Cortex of kidney (tissue), 1 donor: ENCODE measurements at places on chromosomes 5 and 9.

GRCh38 chr5:51990661-51991180 is 607.5 kb downstream of the ISL1 start:
- DNase-seq: no peak

- no peak for DNase-seq
These were observed 35.9 kb upstream of the PTGS1 start for GRCh38 chr9:122334916-122335315.

DNA sequence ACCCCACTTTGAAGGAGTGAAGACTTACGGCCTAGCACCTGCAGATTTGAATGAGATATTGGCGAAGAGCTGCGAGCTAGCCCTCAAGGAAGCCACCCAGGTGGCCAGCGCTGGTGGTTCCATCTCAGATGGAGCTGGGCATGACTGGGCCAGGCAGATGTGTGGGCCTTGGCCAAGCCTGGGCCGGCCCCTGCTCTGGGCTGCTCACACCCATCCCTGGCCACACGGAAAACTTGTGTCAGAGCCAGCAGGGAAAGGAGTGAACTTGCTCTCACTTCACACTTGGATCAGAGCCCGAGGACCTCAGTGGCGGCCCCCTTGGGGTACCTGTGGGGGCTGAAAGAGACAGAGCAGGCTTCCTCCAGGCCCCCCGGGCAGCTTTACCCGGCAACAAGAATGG is 44.2 kb downstream of the ROPN1L start:
- no peak for DNase-seq

DNA sequence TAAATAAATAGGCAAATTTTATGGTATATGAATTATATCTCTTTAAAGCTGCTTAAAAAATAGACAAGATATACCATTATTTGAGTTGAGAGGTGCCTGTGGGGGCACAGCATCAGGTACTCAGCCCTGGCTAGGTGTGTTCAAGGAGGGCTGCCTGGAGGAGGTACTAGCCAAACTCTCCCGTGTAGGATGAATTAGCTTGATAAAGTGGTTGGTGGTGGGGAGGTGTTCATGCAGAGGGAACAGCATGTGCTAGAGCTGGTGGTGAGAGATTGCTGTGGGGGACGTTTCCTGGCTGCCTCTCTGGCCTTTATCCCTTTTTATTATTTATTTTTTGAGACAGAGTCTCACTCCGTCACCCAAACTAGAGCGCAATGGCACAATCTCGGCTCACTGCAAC is 23.2 kb upstream of the NCS1 start:
- DNase-seq: no peak

- DNase-seq: no peak
These were observed 141.2 kb upstream of the IER5L start for GRCh38 chr9:129319076-129319937.

- no peak for DNase-seq
These were observed 7.0 kb downstream of the NR5A1 start for GRCh38 chr9:124500028-124500795.
